ENCODE measurements at places on chromosomes 6 and 20. TPM values are rescaled to one million over a fixed set of nuclear protein-coding genes. Genes with fewer than 3 reads are reported as not detected.

DNA sequence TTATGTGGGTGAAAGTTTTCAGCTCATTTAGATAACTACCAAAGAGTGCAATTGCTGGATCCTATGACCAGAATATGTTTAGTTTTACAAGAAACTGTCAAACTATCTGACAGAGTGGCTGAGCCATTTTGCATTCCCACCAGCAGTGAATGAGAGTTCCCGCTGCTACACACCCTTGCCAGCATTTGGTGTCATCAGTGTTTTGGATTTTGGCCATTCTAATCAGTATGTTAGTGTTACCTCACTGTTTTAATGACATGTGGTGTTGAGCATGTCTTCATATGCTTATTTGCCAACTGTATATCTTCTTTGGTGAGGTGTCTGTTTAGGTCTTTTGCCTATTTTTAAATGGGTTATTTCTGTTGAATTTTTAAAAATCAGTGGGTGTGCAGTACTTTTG, 120.9 kb downstream of the CFAP61 start:
- no peak for DNase-seq

Gene ACTL10
- 8.5 TPM for total RNA-seq

- DNase-seq, result peak; percentile 8
These were observed 410 bp downstream of the SYNE1 start for GRCh38 chr6:152636609-152637295.

DNA sequence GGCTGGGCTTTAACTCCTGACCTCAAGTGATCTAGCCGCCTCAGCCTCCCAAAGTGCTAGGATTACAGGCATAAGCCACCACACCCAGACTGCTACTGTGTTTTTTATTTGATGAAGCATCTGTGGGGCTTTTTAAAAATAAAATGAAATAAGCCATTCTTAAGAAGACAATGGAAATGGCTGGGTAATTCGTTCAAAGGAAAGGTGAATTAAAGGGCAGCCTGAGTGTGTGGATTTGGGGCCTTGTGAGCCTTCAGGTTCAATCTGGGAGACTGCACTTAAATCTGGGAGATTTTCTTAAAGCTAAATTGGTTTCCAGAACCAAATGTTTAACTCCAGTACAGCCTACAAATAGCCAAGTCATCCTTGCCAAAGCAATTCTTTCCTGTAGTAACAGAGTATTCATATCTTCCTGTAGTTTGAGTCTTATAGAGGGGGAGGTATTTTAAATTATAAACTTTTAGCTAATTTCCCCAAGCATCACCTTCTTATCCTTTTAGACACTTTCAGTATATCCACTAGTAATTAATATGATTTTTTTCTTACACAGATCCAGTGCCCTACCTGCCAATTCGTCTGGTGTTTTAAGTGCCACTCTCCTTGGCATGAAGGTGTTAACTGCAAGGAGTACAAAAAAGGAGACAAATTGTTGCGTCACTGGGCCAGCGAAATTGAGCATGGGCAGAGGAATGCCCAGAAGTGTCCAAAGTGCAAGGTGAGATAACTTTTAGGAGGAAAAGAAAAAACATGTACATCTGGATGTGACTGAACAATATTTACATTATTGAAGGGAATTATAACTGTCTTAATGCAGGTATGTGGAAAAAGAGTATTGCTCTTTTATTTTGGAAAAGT, 95.4 kb downstream of the RNF217 start:
- DNase-seq, result no peak

DNA sequence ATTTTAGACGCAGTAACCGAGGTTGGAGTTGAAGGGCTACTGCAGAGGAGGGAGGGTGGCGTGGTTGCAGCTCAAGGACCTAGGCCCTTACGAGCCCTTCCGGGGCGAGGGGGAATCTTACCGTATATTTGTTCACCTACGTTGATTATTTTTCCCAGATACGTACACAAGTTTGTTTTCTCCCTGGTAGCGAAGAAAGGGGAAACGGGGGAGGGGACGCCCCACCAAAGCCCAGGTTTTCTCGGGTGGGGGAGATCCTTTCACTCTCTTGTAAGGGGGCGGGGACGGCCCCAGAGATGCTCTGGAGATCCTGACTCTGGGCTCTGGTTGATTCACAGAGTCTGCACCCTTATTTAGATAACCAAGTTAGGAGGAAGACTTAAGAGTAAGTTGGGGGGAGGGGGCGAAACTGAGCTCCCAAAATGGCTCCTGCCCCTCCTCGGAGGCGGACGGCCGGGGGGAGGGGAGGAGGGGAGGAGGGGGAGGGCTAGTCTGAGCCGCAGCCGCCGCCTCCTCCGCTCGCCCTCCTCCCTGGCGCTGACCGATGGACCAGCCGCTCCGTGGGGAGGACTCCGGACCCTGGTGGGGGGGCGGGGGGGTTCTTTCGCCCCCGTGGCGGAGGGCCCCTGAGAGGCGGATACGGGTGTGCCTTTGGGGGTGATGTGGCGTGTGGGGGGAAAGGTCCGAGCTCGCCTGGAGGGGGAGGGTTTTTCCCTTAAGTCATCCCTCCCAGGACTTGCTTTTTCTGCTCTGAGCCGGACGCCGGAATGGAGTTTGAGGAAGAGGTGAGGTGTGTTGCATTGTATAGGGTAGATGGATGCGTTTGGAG, 2.2 kb downstream of the BRD2 start:
- DNase-seq, result peak; percentile 83

- DNase-seq, result no peak
These were observed 13.0 kb downstream of the PCK1 start for GRCh38 chr20:57573894-57574293.

Gene GCLC
- 81.2 TPM for total RNA-seq
